Activated naive CD4-positive, alpha-beta T cell treated with anti-CD3 and anti-CD28 coated beads, Interleukin-2, amount 10 ng/mL, durations not matched to agents 7 days and 5 days (primary cell): ENCODE measurements at places on chromosomes 12 and 14.

- no peaks in the 10 kb centered on the region for H3K4me1 ChIP-seq
- DNase-seq = no peak
- peaks cover 15% of the 10 kb centered on the region for H3K27me3 ChIP-seq
- no peaks in the 10 kb centered on the region for H3K36me3 ChIP-seq
Observed at GRCh38 chr12:45446013-45446412, 230.1 kb downstream of the ANO6 start.

DNA sequence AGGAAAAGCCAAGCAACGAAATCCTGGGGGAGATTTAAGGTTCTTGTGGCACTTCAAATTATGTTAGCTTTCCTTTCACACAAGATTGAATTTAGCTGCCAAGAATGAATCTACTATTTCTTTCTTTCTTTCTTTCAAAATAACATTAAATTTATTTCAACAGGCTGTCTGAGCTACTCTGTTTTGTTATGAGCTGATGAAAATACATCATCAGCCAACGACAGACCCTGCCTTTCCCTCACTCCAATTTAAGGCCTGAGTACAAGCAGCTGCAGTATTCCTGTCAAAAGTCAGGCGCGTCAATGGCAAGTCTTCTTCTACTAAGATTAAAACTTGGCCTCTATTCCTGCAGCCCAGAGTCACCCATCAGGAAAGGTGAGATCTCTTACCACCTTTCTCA, 347.7 kb upstream of the FLRT2 start:
- no peak for DNase-seq
- no peak overlapping the region for H3K27ac ChIP-seq
- no peaks in the 10 kb centered on the region for H3K27me3 ChIP-seq
- H3K36me3 ChIP-seq = no peaks in the 10 kb centered on the region
- no peak overlapping the region for H3K4me3 ChIP-seq

DNA sequence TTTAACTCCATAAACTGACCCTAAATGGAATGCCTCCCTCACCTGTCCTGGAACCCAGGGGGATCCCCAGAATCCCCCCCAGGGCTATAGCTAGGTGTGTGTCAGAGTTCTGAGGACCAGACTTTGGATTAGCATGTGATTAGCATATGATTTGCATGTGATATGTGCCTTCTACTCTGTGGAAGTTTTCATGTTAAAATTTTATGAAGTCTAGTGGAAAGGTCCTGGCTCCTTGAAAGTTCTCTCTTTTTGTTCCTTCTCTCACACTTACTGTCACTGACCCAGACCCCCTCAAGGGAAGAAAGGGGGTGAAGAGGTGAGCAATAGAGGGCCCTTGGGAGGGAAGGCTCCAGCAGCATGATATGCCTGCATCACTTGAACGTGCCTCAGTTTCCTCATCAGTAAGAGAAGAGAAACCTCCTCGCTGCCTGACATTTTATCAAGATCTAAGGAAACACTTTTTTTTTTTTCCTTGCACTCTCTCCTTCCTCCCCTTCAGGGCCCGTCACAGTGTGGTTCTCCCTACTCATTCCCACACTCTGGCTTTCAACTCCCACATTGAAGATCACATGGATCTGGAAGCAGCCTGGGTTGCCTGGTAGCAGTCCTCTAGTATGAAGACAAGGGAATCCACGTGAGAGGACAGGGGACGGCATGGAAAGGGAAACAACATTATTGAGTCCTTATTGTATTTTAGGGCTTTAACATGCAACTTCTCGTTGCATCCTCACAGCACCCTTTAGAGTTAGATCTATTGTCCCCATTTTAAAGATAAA, 3.3 kb upstream of the C1QL4 start:
- H3K27ac ChIP-seq = no peak overlapping the region
- H3K4me3 ChIP-seq = no peak overlapping the region
- DNase-seq = no peak

DNA sequence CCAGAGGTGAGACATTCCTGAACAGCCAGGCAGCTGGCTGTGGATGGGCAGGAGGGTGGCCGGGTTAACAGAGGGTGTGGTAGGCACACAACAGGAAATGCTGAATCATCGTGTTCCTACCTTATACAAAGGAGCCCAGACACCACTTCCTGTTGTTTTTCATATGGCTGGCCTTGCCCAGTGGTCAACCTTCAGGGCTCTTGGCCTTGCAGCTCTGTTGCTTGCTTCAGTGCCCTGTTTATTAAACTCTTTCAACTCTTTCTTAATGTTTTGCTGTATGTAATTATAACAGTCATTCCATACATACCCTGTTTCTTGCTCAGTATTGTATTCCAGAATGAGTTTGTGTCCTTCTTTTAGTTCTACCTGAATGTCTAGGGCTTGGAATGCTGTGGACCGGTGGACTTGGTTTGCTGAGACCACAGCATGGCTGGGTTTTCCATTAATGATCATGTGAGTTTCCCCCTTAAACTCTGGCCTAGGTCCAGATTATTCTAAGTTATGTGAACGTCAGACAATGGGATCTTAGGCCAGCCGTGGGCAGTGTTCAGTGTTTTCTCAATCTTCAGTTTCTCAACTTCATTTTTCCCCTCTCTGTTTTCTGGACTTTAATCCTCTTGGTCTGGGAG, 11.9 kb downstream of the CFAP54 start:
- peak; percentile 53 for DNase-seq
- H3K27me3 ChIP-seq = peaks cover 4% of the 10 kb centered on the region
- peaks cover 61% of the 10 kb centered on the region for H3K4me1 ChIP-seq
- H3K4me3 ChIP-seq = no peak overlapping the region
- H3K27ac ChIP-seq = peak overlapping the region; percentile 81

DNA sequence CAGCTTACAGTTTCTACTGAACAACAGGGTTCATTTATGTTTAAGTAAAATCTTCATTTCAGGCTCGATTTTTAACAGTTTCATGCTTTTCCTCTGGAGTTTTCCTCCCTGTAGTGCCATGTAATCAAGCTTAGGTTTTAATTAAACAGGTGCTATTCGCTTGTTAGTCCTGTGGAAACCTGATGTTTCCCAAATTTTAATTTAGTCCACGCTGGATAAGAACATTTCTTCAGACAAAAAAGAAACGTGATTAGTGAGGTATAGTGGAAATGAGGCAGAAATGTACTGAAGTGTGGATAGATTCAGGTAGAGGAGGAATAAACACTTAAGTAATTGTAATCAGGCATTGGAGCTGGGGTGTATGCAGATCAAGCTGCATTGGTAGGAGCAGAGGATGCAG, 1217.5 kb downstream of the AACS start:
- H3K4me1 ChIP-seq = no peaks in the 10 kb centered on the region
- no peak for DNase-seq
- no peaks in the 10 kb centered on the region for H3K36me3 ChIP-seq
- H3K27me3 ChIP-seq = no peaks in the 10 kb centered on the region
- H3K4me3 ChIP-seq = no peak overlapping the region

DNA sequence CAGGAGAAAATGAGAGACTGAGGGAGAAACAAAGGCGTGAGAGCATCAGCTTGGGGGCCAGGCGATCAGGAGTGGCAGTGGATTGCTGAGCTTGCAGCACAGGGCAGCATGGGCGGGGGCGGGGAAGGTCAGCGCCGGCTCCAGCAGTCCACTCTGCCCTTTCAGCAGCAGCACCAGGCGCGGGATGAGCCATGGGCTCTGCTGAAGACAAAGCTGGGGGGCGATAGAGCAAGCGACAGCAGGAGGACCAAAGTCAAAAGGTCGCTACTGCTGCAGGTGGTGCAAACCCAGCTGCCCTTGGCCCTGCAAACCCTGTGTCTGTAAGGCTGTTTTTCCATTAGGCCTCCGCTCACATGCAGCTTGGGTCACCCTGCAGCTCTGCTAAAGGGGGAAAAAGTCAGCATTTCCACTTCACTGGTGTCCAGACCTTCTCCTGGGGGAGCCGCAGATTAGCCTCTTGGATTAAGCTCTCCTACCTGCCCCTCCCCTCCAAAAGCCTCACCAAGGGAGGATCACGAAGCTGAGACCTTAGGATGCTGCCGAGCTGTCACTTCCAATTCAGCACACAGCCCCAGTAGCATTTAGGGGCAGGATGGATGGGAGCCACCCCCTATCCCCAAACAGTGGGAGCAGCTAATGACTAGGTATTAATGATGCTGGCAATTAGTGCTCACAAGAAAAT, 204.8 kb downstream of the DPF3 start:
- no peak overlapping the region for H3K27ac ChIP-seq
- H3K27me3 ChIP-seq = peaks cover 16% of the 10 kb centered on the region
- H3K4me1 ChIP-seq = no peaks in the 10 kb centered on the region
- H3K4me3 ChIP-seq = no peak overlapping the region

DNA sequence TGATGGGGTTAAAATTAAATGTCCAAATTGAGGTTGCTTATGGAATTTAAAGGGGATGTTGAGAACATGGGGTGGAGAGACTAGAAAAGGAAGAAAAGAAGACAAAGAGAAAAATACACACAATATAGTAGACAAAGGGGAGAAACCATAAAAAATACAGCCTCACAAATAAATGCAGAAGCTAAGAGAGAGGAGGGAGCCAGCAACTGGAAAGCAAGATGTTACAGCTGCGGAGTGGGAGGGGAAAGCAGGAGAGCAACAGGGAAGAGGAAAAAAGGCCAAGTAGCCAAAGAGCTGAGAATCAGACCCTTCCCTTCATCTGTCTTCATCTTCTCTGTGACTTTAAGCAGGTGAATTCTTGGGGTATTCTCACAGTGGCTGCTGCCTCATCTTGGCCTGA, 39.7 kb upstream of the SMUG1 start:
- H3K4me1 ChIP-seq = peaks cover 9% of the 10 kb centered on the region
- H3K27ac ChIP-seq = no peak overlapping the region
- peaks cover 7% of the 10 kb centered on the region for H3K36me3 ChIP-seq
- no peak for DNase-seq
- H3K4me3 ChIP-seq = no peak overlapping the region

- H3K27me3 ChIP-seq = no peaks in the 10 kb centered on the region
- no peak for DNase-seq
- peaks cover 25% of the 10 kb centered on the region for H3K36me3 ChIP-seq
- H3K4me3 ChIP-seq = no peak overlapping the region
- no peak overlapping the region for H3K27ac ChIP-seq
- H3K4me1 ChIP-seq = peaks cover 16% of the 10 kb centered on the region
Observed at GRCh38 chr14:60102389-60102788, 10.7 kb downstream of the PCNX4 start.

DNA sequence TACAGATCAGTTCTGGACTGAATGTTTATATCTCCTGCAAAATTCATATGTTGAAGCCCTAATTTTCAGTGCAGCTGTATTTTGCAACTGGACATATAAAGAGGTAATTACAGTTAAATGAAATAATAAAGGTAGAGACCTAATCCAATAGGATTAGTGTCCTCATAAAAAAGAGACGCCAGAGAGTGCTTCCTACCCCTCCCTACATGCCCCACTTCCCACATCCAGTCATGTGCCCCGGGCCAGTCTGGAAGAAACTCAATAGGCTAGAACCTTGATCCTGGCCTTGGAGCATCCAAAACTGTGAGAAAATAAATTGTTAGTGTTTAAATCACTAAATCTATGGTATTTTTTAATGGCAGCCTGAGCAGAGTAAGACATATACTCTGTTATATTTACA, 172.3 kb downstream of the ALG10B start:
- no peak overlapping the region for H3K27ac ChIP-seq
- H3K27me3 ChIP-seq = no peaks in the 10 kb centered on the region
- no peak overlapping the region for H3K4me3 ChIP-seq
- no peak for DNase-seq
- H3K4me1 ChIP-seq = no peaks in the 10 kb centered on the region
- no peaks in the 10 kb centered on the region for H3K36me3 ChIP-seq

DNA sequence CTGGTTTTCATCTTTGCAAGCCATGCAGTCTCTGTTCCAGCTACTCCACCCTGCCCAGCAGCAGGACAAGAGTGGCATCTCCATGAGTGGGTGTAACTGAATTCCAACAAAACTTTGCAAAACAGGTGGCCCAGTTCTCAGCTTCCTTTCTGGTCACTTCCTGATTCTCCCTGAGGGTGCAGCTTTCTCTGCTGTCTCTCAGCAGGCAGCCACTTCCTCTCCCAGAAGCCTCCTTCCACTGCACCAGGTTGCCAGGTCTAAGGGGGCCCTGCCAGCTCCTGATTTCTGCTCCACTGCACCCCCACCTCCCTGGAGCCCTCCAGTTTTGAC, 341.0 kb upstream of the FKBP4 start:
- peaks cover 13% of the 10 kb centered on the region for H3K27me3 ChIP-seq
- H3K4me3 ChIP-seq = no peak overlapping the region
- no peak for DNase-seq
- H3K4me1 ChIP-seq = no peaks in the 10 kb centered on the region
- H3K27ac ChIP-seq = no peak overlapping the region

- no peak within 1 kb of the TSS for H3K27ac ChIP-seq
- H3K4me1 ChIP-seq = no peaks in the 10 kb centered on the region
- no peaks in the 10 kb centered on the region for H3K36me3 ChIP-seq
- H3K4me3 ChIP-seq = no peak within 1 kb of the TSS
- no peak for DNase-seq
- H3K27me3 ChIP-seq = peaks cover 7% of the 10 kb centered on the region
Observed at GRCh38 chr14:94292872-94293577, at the start of gene SERPINA10. TSS of gene SERPINA10 (minus strand) at chr14:94293268. CDS start at chr14:94290593, 2,675 bp downstream.

- no peaks in the 10 kb centered on the region for H3K4me1 ChIP-seq
- H3K27me3 ChIP-seq = no peaks in the 10 kb centered on the region
- no peak overlapping the region for H3K27ac ChIP-seq
- H3K36me3 ChIP-seq = no peaks in the 10 kb centered on the region
Observed at GRCh38 chr12:82517808-82518207, 159.5 kb downstream of the METTL25 start.

- no peak overlapping the region for H3K27ac ChIP-seq
- peaks cover 4% of the 10 kb centered on the region for H3K27me3 ChIP-seq
- H3K4me1 ChIP-seq = no peaks in the 10 kb centered on the region
- no peak overlapping the region for H3K4me3 ChIP-seq
- H3K36me3 ChIP-seq = no peaks in the 10 kb centered on the region
- DNase-seq = no peak
Observed at GRCh38 chr12:93113317-93114006, 184.4 kb upstream of the EEA1 start.

- H3K27me3 ChIP-seq = no peaks in the 10 kb centered on the region
- H3K36me3 ChIP-seq = no peaks in the 10 kb centered on the region
- no peak for DNase-seq
- H3K27ac ChIP-seq = no peak overlapping the region
- H3K4me3 ChIP-seq = no peak overlapping the region
- H3K4me1 ChIP-seq = no peaks in the 10 kb centered on the region
Observed at GRCh38 chr12:82740129-82741000, 53.7 kb downstream of the TMTC2 start.

- H3K4me1 ChIP-seq = no peaks in the 10 kb centered on the region
- no peaks in the 10 kb centered on the region for H3K36me3 ChIP-seq
- no peaks in the 10 kb centered on the region for H3K27me3 ChIP-seq
- no peak overlapping the region for H3K27ac ChIP-seq
Observed at GRCh38 chr12:28870839-28871440, 278.1 kb upstream of the FAR2 start.
